ENCODE measurements at places on chromosomes 13 and 19. TPM values are rescaled to one million over a fixed set of nuclear protein-coding genes. Genes with fewer than 3 reads are reported as not detected.

DNA sequence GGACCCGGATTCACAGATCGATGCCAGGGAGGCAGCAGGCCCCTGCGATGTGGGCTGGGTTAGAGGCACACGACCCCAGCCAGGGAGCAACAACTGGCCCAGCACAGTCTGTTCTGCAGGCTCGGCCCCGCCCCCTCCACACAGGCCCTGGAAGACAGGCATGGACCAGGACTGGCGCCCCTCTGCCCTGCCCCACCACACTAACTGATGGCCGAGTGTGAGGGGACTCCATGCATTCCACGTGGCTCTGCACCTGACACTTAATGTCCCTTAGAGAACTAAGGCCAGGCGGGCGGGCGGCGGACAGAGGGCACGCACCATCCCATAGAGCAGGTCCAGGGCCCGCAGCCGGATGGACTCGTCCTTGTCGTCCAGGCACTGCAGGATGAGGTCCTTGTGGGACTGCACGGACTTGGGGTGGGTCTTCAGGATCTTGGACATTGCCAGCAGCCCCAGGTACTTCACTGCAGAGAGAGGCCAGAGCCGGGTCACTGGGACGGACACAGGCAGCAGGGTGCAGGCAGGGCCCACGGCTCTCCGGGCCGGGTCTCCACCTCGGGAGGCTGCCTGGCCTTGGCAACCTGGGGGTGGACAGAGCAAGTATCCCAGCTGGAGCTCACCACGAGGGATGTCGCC, 24.8 kb downstream of the IZUMO4 start:
- H3K27me3 ChIP-seq = no peaks in the 10 kb centered on the region
- H3K4me3 ChIP-seq = no peak overlapping the region

DNA sequence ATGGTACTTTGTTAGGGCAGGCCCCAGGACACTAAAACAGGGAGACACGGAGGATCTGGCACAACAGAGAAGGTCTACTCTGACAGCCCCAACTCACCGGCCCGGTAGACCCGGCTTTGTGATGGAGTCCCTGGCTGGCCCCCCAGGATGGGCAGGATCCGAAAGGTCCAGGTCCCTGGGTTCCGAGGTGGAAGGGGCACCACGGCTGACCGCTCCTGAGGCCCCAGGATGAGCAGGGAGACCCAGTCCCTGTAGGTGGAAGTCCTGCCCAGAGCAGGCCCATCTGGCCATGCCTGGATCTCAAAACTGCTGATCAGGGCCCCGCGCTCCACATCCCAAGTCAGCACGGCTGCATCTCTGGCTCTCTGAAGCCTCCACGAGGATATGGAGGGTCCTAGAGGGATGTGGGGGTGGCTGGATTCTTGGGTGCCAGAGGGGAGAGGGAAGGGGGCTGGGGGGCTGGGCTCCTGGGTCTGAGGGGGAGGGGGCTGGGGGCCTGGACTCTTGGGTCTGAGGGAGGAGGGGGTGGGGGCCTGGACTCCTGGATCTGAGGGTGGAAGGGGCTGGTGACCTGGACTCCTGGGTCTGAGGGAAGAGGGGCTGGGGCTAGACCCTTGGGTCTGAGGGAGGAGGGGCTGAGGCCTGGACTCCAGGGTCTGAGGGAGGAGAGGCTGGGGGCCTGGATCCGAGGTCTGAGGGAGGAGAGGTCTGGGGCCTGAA, 4.6 kb downstream of the VSIG10L start:
- no peak overlapping the region for H3K4me3 ChIP-seq
- H3K4me1 ChIP-seq = peaks cover 28% of the 10 kb centered on the region
- H3K36me3 ChIP-seq = peaks cover 8% of the 10 kb centered on the region
- no peak for DNase-seq
- H3K27me3 ChIP-seq = no peaks in the 10 kb centered on the region

GRCh38 chr19:29411113-29411581, 114.6 kb upstream of the VSTM2B start:
- no peak for DNase-seq
- H3K36me3 ChIP-seq = no peaks in the 10 kb centered on the region
- no peaks in the 10 kb centered on the region for H3K27me3 ChIP-seq
- H3K4me1 ChIP-seq = no peaks in the 10 kb centered on the region
- no peak overlapping the region for H3K27ac ChIP-seq

GRCh38 chr13:23105051-23105450, 75.7 kb upstream of the SGCG start:
- DNase-seq = no peak
- no peak overlapping the region for H3K27ac ChIP-seq
- H3K36me3 ChIP-seq = no peaks in the 10 kb centered on the region
- H3K4me1 ChIP-seq = no peaks in the 10 kb centered on the region
- no peak overlapping the region for H3K4me3 ChIP-seq

GRCh38 chr13:75334634-75335447, 147.1 kb downstream of the TBC1D4 start:
- H3K27ac ChIP-seq = no peak overlapping the region
- peaks cover 61% of the 10 kb centered on the region for H3K4me1 ChIP-seq
- H3K27me3 ChIP-seq = no peaks in the 10 kb centered on the region
- no peak overlapping the region for H3K4me3 ChIP-seq
- no peak for DNase-seq
- H3K36me3 ChIP-seq = peaks cover 13% of the 10 kb centered on the region

DNA sequence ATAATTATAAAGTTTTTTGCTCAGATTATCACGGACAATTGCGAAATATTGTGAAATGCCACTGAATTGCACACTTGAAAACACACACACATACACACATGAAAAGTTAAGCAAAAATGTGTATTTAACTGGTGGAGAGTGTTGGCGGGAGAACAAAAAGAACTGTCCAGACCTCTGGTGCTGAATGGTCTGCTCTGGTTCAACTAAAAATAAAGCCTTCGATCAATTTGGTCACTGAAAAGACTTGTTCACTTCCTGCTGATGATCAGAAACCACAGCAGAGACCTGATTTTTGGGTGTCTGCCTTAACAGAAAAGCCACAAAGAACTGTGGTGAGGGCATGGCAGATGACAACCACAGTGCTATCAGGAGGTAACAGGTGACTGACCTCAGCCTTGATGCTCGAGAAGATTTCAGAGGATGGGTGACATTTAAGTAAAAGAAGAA, 4.0 kb upstream of the IGFL1 start:
- no peaks in the 10 kb centered on the region for H3K36me3 ChIP-seq
- DNase-seq = no peak
- H3K4me3 ChIP-seq = no peak overlapping the region
- peaks cover 15% of the 10 kb centered on the region for H3K27me3 ChIP-seq
- no peak overlapping the region for H3K27ac ChIP-seq

DNA sequence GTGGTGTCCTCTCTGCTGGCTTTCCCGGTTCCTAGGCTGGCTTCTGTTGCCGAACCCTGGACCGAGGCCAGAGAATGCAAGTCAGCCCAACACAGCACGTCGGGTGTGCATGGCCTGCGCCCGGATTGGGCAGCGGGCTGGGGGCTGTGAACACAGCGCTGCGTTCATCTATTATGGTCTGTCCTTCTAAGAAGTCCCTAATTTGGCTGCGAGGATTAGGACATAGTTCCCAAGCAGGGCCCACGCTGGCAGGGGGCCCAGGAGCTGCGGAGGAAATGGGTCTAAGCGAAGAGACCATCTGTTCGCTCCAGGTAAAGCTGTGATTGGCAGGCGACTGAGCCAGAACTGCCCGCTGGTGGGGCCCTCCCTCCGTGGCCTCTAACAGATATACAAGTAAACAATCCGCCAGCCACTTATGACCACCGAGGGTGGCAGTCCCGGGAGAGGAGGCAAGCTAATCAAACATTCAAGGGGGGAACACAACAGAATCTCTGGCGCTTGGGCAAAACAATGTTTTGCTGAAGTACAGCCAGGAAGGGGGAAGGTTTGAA, 6.0 kb downstream of the SYCE2 start:
- H3K27me3 ChIP-seq = no peaks in the 10 kb centered on the region
- peak; percentile 62 for DNase-seq
- H3K4me1 ChIP-seq = peaks cover 30% of the 10 kb centered on the region
- peak overlapping the region; percentile 63 for H3K4me3 ChIP-seq
- H3K27ac ChIP-seq = peak overlapping the region; percentile 65

DNA sequence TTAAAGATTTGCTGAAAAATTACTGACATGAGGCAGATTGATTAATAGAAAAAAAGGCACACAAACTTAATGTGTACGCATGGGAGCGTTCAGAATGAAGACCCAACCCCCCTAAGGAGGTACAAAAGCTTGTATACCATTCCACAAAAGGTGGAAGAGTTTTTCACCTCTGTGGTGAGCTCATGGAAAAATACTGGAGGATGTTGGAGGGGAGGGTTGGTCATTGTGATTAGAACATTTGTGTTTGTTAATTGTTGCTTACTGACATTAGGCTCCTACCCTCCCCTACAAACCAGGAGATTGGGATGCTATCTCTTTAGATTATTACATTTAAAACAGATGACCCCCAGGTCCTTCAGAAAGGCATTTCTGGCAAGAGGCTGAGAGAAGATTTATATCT, 1973.3 kb downstream of the OLFM4 start:
- H3K36me3 ChIP-seq = no peaks in the 10 kb centered on the region
- H3K4me3 ChIP-seq = no peak overlapping the region
- no peaks in the 10 kb centered on the region for H3K27me3 ChIP-seq
- no peaks in the 10 kb centered on the region for H3K4me1 ChIP-seq
- DNase-seq = no peak
- no peak overlapping the region for H3K27ac ChIP-seq

- no peaks in the 10 kb centered on the region for H3K27me3 ChIP-seq
- H3K27ac ChIP-seq = no peak overlapping the region
- no peak overlapping the region for H3K4me3 ChIP-seq
- H3K4me1 ChIP-seq = no peaks in the 10 kb centered on the region
- no peaks in the 10 kb centered on the region for H3K36me3 ChIP-seq
Observed at GRCh38 chr13:59000770-59001169, 1163.0 kb downstream of the DIAPH3 start.

Gene MISP3
- 5.4 TPM for total RNA-seq

Gene GJB2
- not detected for total RNA-seq

All from HepG2 (cell line).